Fibroblast of skin of right quadriceps (primary cell): ENCODE measurements at places on chromosomes 1 and 21.

DNA sequence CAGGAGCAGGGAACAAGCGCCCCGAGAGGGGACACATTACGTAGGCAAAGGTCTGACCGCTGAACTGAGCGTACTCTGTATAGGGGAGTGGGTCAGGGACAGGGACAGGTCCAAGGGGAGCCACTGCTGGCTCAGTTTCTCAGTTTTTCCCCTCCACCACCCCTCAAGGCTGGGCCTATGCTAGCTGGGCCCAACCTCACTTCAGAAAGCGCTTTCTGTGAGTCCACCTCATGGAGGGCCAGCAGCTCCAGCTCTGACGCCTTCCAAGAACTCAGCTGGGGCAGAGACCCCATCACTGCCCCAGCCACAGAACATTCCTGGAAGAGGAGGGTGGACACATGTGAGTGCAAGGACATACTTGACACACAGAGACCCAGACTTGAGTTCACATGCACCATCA, 242.0 kb downstream of the FOXD2 start:
- no peak for DNase-seq

DNA sequence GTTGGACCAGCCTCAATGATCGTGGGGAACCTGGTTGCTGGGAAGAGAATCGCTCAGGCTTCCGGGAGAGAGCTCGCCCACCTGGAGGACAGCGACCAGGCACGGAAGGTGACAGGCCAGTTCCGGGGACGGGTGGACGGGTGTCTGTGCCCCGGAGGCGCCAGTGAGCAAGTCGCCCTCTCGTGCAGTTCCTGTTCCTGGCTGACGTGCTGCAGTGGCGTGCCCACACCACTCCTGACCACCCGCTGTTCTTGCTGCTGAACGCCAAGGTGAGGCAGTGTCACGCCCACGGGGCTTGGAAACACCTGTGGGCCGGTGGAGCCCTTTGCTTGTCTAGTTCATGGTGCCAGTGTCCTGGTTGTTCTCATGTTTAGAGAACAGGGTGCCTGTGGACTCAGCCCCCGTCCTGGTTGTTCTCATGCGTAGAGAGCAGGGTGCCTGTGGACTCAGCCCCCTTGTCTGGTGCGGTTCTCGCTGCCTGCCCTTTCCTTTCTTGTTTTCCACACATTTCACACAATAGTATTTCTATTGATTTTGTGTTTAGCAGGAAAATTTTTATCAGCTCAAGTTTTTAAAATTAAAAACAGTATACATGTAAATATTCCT, 53.1 kb downstream of the S100B start:
- DNase-seq: no peak

- DNase-seq: no peak
Measured at GRCh38 chr1:13600762-13601453, 17.3 kb downstream of the PDPN start.

GRCh38 chr1:28097100-28097472, 8.7 kb upstream of the EYA3 start:
- DNase-seq: no peak

GRCh38 chr21:42988236-42988965, 14.0 kb downstream of the PKNOX1 start:
- peak; percentile 77 for DNase-seq

GRCh38 chr1:228812961-228813360, 77.7 kb downstream of the RHOU start:
- no peak for DNase-seq
